ENCODE measurements at places on chromosomes 3 and 15. TPM values are rescaled to one million over a fixed set of nuclear protein-coding genes. Genes with fewer than 3 reads are reported as not detected.

CPLX3 gene
- not detected for total RNA-seq

SPINK8 gene
- not detected for total RNA-seq

FOXB1 gene
- not detected for total RNA-seq

COL6A6 gene
- total RNA-seq: not detected

EFCC1 gene
- not detected for total RNA-seq

SEMA3B gene
- total RNA-seq: 0.34 TPM

POTEB3 gene
- not detected for total RNA-seq

ZDHHC23 gene
- total RNA-seq: 72.6 TPM

SERINC4 gene
- total RNA-seq: 0.32 TPM

UTS2B gene
- total RNA-seq: 1.5 TPM

CA12 gene
- total RNA-seq: not detected

RASGRP1 gene
- total RNA-seq: 24.7 TPM

IL17RE gene
- total RNA-seq: 0.34 TPM

SLC2A2 gene
- not detected for total RNA-seq

DNA sequence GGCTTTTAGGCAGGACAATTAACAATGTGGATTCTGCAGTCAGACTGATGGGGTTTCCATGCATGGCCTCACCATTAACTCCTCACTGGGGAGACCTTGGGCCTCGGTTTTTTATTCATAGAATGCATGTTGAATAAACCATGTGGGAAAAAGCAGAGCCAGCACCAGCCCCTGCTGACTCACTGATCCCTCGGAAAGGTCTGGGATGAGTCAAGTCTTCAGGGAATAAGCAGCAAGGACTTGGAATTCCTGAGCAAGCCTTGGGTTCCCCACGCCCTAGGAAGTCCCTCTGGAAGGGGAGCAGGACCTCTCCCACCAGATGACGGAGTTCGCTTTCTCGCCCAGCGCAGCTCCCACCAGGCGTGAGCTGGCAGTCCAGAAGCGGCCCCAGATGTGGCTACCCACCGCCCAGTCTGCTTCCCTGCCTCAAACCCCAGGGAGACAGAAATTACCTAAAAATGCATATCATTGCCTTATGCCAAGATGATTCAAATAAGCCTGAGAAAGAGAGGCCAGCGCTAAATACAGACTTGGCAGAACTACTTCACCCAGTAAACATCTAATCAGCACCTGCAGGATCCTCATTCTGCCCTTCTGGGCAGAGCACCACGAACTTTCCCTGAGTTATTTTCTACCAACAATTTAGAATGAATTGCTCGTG lies 45.4 kb downstream of the BTD start:
- no peak for DNase-seq

DNA sequence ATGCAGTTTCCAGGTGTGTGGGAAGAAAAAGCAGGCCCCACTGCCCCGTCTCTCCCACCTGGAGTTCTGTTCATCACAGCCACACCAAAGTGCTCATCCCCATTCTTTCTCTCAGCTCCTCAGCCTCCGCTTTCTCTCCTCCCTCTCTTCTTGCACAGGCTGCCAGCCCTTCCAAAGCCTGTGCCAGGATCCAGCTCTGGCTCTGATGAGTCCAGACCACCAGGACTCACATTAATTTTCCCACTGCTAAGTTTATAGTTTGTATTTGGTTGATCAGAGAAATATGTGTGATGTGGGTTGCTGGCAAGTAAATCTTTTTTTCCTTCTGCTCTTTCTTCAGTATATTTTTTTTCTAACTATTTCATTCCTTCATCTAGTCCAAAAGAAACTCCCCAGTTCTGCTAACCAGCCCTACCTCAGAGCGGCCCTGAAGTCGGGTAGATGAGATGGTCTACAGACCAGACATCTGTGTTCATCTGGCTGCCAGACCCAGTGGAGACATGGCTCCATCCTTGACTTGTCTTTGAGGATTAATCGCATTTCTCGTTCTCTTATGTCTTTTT lies 49.8 kb downstream of the BOC start:
- no peak for DNase-seq

DNA sequence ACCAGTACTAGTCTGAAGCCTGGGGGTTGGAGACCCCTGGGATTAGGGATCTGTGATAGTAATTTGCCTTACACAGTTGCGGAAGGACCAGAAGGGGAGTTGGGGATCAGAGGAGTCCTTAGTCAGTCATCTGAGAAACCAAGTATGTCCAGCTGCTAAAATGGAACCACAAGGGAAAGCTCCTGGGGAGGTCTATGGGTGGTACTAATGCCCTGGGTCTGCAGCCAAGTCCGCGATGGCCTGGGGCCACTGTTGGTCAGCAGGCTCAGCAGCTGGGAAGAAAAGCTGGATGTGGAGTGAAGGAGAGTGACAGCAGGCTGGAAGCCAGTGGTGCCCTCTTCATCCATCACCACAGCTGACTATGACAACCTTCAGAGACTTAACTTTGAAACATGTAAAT lies 2.2 kb upstream of the ANKDD1A start:
- DNase-seq: no peak

DNA sequence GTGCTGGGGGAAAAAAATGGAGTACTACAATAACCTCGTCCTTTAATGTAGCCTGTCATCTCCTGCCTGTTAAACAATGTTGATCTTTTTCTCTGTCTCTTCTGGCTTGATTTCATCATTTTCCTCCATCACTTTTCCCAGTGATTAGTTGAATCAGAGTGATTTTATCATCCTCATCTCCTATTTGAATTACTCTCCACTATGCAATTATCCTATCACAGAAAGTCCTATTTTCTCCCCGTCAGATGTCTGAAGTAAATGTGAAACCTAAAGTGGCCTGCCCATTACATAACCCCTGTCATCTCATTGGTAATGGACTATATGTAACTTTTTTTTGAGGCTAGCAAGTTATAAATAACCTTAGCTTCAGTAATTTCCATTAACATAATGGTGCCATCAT lies 201.8 kb downstream of the CACNA2D3 start:
- no peak for DNase-seq

DNA sequence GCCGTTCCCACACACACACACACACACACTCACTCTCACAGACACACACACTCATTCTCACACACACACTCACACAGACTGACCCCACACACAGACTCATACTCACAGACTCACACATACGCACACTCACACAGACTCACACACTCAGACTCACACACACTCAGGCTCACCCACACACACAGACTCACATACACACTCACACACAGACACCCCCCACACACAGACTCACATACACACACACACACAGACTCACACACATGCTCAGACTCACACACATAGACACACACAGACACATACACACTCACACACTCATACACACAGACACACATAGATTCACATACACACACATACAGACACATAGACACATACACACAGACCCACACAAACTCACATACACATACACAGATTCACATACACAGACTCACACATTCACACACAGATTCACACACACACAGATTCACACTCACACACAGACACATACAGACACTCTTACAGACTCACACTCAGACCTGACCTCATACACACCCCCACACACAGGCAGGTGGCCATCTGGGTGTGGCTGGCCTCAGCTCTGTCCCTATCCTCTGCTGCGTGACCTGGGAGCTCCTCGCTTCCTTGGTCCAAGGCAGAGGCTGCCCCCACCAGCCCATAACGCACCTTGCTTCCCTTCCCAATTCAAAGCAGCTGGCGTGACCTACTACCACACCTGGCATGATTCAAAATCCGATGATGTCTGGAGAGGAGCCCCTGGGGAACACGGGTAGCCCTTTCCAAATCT lies 1.9 kb downstream of the C3orf22 start:
- no peak for DNase-seq

DNA sequence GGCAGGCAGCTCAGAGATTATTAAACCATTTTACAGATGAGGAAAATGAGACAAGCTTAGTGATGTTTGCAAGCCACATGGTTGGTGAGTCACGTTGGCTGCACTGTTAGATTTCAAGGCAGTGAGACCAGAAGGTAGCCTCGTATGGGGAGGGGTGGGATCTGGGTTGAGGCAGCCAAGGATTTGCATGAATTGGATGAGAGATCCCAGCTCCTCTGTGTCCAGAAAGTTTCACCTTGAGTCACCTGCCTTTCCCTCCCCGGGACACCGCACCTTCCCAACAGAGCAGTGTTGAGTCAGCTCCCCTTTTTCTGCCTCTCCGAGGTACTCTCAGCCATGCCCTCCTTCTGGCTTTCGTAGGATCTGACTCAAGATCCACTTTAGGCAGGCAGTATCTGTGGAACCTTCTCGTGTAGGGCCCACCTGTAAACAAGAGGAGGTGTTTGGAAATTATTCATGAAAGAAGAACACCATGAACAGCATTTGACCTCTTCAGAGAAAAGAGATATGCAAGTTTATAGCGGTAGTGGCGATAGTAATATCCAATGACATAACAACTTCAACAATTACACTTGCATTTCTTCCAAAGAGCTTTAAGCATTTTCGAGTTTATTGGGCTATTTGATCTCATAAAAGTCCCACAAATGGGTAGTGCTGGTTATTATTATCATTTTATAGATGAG lies 46.8 kb upstream of the VPS8 start:
- DNase-seq: no peak

- DNase-seq: no peak
These were observed 929 bp upstream of the MTMR10 start for GRCh38 chr15:30992249-30992864.

GRCh38 chr15:78709263-78709882 lies 68.4 kb upstream of the CHRNB4 start:
- peak; percentile 70 for DNase-seq

DNA sequence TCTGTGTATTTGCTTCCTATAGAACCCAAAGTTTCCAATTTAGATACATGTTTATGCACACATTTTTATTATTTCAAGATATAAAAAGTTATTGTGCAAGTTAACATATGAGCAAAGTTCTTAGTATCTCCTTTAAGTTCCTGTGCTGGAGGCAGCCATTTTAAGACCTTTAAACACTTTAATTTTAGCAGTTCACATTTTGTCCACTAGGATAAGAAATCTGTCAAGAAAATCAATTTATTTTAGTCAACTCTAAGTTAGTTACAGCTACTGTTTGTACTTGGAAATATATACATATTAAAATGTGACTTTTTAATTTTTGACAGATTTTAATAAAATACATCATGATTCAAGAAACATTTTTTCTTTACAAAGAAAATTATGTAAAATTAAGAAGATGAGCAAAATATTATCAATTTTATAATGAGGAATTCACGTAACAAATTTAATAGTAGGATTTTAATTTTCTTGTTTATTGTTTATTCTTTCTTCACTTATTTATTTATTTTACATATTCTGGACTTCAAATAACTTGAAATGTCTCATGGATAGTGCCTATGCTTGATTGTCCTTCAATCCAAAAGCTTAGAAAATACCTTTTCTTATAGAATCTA lies 402.6 kb upstream of the GBE1 start:
- DNase-seq: no peak

GRCh38 chr15:70032509-70032908 lies 65.2 kb downstream of the TLE3 start:
- DNase-seq: no peak

DNA sequence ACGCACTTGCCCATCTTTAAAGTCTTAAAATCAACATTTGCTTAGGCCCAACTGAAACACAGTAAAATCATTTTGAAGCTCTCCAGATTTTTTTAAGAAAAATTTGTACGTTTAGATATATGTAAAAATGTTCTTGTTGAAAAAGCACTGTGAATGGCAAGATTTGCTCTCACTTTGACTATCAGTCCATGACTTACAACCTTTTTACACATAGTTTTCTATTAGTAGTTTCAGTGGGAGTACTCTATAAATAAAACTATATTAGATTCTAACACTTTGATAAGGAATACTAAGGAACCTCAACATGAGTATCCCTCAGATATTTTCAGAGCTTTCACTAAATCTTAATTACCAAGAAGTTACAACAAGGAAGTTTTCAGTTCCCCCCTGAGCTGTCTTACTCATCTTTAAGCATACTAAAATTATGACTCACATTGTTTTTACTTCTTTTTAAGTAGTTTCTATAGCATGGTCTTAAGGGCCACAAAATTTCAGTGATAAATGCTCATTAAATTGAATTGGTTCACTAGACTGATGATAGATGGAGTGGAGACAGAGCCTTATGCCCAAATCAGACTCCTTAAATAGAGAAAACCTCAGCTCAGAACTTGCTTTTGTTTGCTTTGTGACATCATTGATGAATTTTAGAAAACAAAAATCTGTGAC lies 31.6 kb upstream of the RAP2B start:
- DNase-seq: no peak

DNA sequence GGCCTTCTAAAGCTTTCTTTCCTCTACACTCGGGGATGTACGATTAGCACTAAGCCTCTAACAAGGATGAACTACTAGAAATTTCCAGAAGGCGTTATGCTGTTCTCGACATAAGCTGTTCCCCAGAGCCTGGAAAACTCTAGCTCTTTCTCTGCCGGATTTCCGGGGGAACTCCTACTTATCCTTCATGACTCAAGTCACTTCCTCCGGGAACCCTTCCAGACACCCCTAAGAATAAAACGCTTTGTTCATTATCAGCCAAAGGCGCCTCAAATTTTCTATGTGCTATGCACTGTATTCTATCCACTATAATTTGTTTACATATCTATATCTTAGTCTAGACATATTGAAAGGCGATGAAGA lies 455 bp upstream of the SNAP23 start:
- no peak for DNase-seq

DNA sequence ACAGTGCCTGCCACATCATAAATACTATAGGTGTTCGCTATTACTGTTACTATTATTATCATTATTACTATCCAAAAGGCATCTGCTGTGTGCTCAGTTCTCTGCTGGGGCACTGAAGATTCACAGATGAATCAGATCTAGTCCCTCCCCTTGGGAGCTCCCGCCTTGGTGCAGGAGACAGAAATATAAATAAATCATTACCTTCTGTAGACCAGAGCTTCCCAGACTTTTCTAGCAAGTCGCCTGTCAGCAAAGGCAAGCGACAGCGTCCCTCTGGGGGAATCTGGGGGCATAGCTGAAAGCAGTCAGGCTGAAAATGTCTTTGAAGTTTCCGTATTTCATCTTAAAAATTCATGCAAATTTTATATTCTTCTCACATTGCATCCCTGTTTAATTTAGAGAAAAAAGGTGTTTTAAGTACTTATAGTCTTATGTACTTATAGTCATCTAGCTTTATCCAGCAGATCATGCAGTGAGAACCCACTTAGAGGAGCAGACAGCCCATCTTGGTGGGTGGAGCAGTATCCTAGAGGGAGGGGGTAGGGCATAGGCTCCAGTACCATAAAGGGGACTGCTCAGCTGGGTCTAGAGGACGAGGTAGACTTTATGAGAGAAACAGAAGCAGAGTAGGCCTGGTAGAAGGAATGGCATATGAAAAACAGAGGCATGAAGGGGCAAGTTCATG lies 10.4 kb upstream of the BRPF1 start:
- no peak for DNase-seq

- no peak for DNase-seq
These were observed 64.3 kb downstream of the CHL1 start for GRCh38 chr3:260898-261297.

- no peak for DNase-seq
These were observed 31.1 kb downstream of the RNF13 start for GRCh38 chr3:149844091-149844490.
